Activated CD8-positive, alpha-beta T cell treated with anti-CD3 and anti-CD28 coated beads, Interleukin-2, amount 10 ng/mL, durations not matched to agents 7 days and 5 days (primary cell): ENCODE measurements at places on chromosomes 7 and 10. TPM values are rescaled to one million over a fixed set of nuclear protein-coding genes. Genes with fewer than 3 reads are reported as not detected.

Gene NUTM2B
- total RNA-seq: 1.4 TPM

Gene IKZF1
- total RNA-seq: 370 TPM

GRCh38 chr10:47323636-47324296, 1.5 kb downstream of the GDF2 start:
- DNase-seq: no peak

Gene SORCS3
- total RNA-seq: not detected

Gene GPR26
- total RNA-seq: not detected

DNA sequence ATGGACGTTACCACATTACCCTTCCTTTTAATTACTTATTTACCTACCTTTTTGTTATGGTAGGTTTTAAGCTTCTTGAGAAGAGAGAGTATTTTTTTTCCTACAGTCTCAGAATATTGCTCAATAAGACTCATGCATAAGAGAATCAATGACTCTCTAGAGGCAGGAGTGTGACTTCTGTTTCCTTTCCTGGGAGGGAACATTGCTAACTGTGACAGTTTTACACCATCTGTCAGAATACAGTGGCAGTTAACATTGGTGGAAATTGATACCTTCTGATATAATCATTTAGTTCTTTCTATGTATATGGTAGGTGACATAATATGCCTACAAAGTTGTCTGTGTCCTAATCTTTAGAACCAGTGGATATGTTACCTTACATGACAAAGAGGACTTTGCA, 348.7 kb upstream of the POT1 start:
- no peak for DNase-seq

- DNase-seq: no peak
These were observed 44.5 kb downstream of the HBP1 start for GRCh38 chr7:107213193-107213788.

Gene OR2A1
- total RNA-seq: not detected

Gene CYP2E1
- 0.13 TPM for total RNA-seq

DNA sequence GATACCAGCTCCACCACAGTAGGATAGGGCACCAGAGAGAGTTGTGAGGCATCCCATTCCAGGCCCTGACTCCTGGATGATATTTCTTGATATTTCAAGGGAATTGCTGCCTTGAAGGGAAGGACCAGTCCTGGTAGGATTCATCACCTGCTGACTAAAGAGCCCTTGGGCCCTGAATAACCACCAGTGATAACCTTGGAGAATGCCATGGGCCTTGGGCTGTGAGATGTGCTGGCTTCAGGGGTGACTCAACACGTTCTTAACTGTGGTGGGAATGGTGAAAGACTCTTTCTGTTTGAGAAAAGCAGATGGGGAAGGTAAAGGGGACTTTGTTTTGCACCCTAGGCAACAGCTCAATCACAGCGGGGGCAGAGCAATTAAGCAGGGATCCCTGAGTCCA, 21.4 kb upstream of the ASZ1 start:
- DNase-seq: no peak

Gene VWDE
- 4.4 TPM for total RNA-seq

- no peak for DNase-seq
These were observed 670 bp downstream of the TPK1 start for GRCh38 chr7:144835155-144835611.

Gene SLC13A1
- total RNA-seq: not detected

Gene LIPJ
- total RNA-seq: not detected

Gene C10orf53
- not detected for total RNA-seq

Gene MEIG1
- total RNA-seq: not detected

Gene RAB19
- 7.3 TPM for total RNA-seq

Gene SPDYE2B
- total RNA-seq: not detected

- DNase-seq: no peak
These were observed 46.0 kb downstream of the FOXK1 start for GRCh38 chr7:4727914-4728705.

GRCh38 chr10:32234471-32234870, 112.5 kb downstream of the EPC1 start:
- no peak for DNase-seq

Gene RSPH10B
- 0.18 TPM for total RNA-seq

- no peak for DNase-seq
These were observed 64.6 kb downstream of the ITGB1 start for GRCh38 chr10:32893434-32893833.
